ENCODE measurements at places on chromosomes 16 and 17.

DNA sequence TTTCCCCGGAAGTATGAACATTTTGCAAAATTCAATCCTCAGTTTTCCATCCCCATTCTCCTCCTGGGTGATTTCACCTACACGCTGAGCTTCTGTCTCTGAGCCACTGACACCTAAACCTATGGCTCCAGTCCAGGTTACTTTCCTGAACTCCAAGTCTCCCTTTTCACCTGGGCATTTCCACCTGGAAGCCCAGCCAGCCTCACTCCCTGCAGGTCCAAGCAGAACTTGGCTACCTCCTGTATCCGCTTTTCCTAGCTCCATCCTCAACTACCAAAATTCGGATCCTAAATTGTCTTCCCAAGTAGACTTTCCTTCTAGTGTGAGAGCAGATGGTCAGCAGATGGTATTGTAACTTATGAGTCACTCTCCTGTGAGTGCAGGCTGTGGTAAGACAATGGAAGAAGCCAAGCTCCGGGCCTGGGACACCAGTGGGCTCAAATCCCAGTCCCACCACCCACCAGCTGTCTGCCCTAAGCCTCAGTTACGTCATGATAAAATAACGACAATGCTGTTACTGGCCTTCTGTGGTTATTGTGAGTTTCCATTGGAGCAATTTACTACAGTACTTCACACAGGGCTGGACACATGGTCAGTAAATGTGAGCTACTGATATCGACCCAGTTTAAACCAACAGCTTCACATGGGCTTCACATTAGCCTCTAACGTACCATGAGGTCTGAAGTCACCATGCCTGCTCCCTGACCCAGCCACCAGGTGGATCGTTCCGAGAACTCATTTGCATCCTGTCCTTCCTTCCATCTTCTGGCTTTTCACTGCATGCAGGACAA, 33.3 kb downstream of the PECAM1 start:
- no peak for DNase-seq

- DNase-seq = no peak
Observed at GRCh38 chr16:31451681-31452351, 7.5 kb upstream of the ARMC5 start.

DNA sequence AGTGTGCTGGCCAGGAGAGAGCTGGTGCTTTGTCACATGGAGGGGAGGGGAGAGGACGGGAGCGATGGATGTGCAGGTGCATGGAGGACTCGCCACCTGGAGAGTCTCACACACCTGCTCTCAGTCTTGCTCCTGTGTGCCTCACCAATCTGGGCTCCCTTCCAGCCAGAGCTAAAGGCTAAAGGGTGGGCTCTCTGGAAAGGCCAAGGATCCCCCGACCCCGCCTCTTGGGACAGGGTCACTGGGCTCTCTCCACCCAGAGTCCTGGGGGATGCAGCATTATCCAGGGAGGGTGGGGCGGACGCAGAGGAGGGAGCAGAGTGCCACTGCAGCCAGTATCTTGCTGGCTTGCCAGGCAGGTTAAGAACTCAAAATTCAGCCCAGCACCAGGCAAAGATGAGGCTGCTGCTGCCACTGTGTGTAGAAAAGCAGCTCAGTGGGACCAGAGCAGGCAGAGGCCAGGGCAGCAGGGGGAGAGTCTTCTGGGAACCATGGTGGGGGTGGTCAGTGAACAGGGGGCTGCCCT, 5.4 kb upstream of the STAT5B start:
- DNase-seq = no peak

DNA sequence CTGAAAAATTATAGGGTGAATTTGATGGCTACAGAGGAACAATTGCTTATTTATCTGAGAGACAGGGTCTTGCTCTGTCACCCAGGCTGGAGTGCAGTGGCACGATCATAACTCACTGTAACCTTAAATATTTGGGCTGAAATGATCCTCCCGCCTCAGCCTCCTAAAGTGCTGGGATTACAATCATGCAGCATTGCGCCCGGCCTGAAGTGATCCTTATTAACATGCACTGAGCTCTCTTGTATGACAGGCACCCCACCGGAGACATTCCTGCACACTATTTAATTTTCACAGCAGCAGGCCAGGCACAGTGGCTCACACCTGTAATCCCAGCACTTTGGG, 77.7 kb downstream of the CNGB1 start:
- no peak for DNase-seq

- no peak for DNase-seq
Observed at GRCh38 chr17:51124640-51125503, 4.2 kb upstream of the SPAG9 start.

DNA sequence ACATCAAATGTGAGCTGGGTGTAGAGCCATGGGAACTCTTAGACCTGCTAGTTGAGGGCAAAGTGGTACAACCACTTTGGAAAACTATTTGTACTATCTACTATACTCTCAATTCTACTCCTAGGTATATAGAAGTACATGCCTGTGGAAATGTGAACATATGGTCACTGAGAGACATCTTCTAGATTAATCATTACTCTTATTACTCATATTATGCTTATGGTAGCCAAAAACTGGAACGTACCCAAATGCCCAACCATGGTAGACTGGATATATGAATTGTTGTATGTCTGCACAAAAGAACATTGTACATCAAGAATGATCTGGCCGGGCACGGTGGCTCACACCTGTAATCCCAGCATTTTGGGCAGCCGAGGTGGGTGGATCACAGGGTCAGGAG, 2.7 kb downstream of the WDR45B start:
- DNase-seq = no peak

DNA sequence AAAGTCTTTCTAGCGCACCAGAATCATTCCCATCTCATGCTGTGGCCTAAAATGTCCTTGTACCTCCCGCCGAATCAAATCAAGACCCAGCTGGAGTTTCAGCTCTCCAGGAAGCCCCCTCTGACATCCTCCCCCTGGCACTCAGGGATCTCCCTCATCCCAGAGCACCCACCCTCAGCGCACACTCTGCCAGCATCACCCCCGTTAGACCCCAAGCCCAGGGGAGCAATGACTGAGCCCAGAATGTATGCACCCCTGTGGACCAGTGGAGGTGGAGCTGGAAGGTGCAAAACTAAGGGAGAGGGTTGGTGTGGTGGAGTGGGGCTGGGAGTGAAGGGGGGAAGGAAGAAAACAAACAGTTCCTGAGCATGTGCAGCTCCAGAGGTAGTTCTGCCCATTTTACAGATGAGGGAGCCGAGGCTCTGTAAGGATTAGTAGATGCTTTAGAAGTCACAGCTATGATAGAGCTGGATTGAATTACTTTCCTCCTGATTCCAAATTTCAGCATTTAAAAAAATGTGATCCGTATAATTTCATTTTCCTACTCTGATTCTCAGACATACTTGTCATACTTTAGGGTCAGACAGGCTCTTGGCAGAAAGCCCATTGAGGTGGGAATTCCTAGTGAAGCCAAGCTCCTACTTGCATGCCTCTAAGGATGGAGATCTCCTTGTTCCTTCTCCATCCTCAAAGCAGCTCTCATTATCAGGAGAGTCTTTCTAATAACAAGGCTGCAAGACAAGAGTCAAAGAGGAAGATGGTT, 242.7 kb downstream of the KATNIP start:
- no peak for DNase-seq

DNA sequence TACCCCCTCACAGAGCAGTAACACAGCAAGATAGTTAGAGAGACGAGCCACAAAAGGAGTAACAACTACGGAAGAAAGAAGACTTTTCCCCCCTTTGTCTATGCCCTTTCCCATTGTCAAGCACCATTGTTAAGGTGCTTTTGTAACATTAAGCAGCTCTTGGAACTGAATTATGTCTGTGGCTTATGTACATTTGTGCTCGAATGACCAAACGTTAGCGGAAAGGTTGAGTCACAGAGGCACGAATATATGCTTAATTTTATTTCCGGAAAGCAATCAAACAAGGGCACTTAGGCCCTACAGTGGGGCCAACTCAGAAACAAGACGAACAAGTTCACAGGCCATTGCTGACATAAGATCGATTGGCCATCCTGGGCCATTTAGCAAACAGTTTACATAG, 109.5 kb downstream of the ANKFN1 start:
- DNase-seq = no peak

GRCh38 chr17:70139449-70139993, 29.8 kb upstream of the KCNJ2 start:
- DNase-seq = no peak

DNA sequence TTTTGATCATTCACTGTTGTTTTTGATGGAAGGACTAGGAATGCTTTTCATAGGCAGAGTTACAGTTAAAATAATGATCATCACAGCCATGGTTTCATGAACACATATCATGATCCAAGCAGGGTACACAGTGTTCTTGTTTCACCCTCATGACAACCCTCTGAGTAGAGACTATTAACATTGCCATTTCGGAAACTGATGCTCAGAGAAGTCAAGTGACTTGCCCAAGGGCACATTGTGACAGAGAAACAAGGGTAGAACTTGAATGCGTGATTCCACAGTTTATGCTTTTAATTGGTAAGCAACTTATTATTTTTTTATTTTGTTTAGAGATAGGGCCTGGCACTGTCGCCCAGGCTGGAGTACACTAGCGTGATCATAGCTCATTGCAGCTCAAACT, 202.3 kb downstream of the KATNIP start:
- DNase-seq = no peak

Data from epithelial cell of proximal tubule (primary cell).